Prostate gland (tissue), 2 donors: ENCODE measurements at places on chromosomes 12 and 14.

DNA sequence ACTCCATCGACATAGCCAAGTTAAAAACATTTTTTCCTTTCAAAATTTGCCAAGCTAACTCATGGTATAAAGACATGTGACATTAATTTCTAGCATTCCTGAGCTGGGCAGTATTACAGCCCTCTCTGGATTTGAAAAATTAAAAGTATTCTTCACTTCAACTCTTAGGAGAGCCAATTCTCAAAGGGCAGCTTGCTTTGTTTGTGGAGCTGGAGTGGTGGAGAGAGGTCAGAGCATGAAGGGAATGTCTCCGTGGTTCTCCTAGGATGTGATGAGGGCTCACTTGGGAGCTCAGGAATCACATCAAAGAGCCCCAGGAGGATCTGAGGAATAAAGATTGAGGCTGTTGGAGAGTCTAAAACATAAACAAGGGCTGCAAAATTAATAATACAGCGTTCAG is 46.9 kb upstream of the RGS6 start:
- DNase-seq: no peak

DNA sequence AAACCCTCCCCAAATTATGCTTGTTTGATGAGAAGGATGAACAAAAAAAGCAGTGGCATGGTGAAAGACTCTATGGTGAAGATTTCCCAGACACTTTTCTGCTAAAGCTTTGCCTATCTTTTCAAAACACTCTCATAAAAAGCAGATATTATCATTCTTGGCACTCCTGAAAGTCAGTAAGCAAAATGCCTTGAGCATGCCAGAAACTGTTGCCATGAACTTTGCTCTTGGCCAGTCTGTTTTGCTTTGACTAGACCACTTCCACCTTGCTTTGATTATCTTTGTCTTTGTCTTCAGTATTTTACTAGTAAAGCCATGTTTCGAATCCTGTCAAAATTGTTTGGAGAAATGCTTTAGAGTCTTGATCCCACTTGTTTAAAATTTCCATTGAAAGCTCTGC is 110.4 kb downstream of the CNTN1 start:
- DNase-seq: no peak

GRCh38 chr14:103517721-103518421 is 4.8 kb downstream of the CKB start:
- no peak for DNase-seq

DNA sequence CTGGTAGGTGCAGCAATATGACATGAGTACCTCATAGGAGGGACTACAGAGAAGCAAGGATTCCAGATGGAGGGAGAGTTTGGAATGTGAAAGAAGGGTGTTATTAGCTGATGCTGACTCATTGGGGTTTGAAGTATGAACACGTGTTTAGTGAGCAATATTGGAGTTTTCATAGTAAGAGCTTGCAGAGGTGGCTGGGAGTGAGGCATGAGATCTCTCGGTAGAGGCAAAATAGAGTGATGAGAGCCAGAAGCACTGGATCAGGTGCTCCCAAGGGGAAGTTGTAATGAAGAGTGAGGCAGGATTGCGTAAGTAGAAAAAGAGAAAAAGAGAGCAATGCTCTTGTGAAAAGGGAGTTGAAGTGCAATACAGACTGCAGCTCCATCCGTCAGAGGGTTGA is 42.1 kb downstream of the MGST1 start:
- no peak for DNase-seq

GRCh38 chr14:32167907-32168306 is 33.9 kb upstream of the RNU6-7 start:
- no peak for DNase-seq

DNA sequence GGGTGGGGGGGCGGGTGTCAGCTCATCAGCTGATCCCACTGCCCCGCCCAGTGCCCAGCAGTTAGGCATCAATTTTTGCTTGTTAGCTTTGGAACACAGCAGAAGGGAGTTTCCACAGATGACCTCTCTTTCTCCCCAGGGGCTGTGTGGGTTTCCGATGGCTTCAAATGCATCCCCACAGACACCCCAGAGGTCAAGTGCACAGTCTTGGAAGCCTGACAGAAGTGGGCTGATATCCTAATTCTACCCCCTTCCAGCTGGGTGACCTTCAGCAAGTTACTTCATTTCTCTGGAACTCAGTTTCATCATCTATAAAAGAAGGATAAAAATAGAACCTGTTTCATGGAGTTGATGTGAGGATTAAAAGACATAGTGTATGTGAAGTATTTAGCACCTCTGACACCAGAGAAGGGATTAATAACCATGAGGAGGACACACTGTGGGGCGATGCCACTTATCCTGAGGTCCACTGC is 22.0 kb downstream of the TTC9 start:
- no peak for DNase-seq

GRCh38 chr14:62819931-62820330 is 225.3 kb downstream of the KCNH5 start:
- DNase-seq: no peak
